Nucleus accumbens (tissue), 56 donors: ENCODE measurements at places on chromosomes 3 and 15.

- DNase-seq, result no peak
Measured at GRCh38 chr3:194404365-194405140, 5.5 kb upstream of the GP5 start.

DNA sequence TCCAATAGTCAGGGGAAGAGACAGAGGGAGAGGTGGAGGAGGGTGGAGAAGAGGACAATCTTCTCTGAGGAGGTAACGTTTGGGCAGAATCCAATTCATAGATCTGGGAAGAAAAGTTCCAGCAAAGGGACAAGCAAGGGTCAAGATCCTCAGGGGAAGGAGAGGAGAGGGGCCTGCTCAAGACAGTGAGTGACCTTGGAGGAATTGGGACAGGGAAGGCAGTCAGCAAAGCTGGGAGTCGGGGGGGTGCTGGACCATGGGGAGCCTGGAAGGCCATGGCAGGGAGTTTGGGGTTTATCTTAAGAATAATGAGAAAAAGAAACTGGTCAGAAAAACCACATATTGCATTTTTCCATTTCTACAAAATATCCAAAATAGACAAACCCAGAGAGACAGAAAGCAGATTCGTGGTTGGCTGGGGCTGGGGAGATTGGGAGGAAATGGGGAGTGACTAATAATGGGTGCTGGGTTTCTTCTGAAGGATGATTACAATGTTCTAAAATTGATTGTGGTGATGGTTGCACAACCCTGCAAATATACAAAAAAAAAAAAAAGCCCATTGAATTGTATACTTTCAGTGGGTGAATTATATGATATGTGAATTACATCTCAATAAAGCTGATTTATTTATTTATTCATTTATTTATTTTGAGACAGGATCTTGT is 19.6 kb upstream of the SRP14 start:
- no peak for DNase-seq

GRCh38 chr3:153338487-153338886 is 176.5 kb downstream of the RAP2B start:
- no peak for DNase-seq

DNA sequence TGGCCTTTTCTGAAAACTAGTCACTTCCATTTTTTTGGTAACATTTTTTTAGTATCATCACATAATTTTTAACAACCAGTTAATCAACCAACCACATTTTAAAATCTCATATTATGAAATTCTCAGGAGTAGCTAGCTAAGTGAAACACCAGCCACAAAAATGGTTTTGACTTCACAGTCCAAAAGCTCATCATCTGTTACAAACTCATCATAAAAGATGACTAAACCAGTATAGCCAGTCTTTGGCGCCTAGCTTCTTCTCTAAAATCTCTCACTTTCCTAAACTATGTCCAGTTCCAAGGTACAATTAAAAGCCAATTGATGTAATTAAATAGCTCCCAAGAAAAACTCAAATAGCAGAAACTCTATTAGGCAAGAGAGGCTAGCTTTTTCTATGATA is 88.2 kb upstream of the ZNF385D start:
- DNase-seq, result no peak

DNA sequence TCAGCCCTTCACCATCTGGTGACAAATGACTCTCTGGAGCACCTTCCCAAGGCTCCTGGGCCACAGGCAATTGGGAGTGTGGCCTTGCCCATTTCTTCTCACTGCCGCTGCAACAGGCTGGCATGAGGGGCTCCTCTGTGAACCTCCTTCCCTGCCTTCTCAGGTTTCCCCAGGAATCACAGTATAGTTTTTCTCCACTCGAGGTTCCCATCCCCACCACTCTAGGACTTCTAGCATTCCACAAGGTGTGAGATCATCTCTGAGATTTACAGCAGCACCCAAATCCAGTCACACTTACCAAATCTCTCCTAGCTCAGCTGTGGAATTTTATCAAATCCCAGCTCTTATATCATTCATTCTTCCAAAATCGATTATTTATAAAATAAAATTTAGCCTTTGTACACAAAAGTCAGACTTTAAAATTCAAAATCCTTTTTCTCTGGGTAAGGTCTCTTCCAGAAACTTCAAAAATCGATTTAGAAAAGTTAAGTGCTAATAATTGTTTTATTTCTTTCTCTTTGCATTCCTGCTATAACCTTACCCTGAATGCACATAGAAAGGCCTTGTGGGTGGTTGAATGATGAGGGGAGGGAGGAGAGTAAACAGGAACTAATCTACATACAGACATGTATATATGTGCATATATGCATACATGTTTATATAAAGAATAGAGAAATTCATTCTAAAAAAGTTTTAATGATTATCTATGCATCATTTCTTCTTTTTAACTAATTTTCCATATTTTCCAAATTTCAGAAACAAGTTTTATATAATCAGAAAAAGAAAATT is 18.9 kb upstream of the ATP13A4 start:
- DNase-seq, result no peak

DNA sequence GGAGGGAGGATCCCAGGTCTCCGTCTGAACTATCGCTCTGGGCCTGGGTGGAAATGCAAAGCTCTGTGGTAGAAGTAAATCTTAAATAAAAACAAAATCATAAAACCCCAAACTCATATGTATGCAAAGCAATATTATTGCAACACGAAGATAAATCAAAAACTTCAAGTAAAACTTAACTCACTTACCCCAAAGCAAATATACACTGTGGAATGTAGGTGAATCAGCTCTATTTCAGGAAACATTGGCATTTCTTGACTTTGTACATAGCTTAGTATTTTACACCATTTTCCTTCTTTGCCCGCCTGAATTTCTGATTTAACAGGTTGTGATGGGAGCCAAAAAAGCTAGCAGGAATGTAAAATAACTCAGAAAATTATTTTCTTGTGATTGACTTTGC is 126.2 kb downstream of the TPRG1 start:
- no peak for DNase-seq

DNA sequence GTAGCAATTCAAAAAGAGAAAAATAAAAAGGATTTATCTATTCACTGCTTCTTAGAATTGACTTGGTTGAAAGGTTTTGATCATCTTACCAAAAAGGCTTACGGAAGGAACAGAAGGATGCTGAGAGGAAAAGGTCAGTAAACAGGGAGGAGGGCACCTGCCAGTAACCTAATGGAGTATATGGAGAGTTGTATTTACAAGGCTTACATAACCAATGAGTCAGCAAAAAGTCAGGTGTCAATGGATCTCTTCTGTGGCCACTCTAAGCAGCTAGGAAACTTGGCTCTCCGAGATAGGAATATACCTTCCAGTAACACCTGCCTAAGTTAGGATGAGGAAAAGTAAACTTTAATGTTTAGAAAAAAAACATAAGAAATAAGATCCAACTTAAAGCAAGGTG is 80.5 kb upstream of the PLXND1 start:
- no peak for DNase-seq

DNA sequence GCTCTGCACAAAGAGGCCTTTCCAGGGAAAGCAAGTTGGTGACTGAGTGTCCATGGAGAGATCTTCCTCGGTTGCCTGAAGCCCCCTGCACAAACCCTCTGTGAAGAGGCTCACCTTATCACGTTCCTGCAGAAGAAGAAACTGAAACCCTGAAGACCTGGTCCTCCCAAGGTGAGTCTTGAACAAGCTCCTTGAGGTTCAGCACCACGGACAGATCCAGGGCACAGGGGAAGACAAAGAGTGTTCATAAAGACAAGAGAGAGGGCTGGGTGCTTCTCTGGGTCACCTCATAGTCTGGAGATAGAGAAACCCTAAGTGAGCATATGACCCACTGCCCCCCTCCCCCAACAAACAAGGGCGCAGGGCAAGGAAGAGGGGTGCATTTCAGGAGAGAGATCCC is 21.7 kb upstream of the TBC1D21 start:
- DNase-seq, result no peak

- no peak for DNase-seq
Measured at GRCh38 chr3:12643724-12644123, 20.2 kb downstream of the RAF1 start.

DNA sequence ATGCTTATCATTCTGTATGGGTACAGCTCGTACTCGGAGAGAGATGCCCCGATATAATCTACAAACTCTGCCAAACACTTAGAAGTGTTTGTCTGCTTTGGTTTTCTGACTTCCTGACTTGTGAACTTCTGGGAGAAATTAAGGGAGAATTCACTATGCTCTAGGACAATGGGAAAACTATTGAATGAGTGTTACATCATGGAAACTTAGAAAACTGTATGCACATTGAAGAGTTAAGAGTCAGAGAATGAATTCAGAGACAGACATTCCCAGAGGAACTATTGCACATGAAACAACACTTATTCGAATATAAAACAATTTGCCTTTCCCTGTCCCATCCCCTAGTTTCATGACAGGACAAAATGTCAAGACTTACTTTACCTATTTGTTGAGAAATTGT is 57.8 kb downstream of the DTWD1 start:
- DNase-seq, result no peak

DNA sequence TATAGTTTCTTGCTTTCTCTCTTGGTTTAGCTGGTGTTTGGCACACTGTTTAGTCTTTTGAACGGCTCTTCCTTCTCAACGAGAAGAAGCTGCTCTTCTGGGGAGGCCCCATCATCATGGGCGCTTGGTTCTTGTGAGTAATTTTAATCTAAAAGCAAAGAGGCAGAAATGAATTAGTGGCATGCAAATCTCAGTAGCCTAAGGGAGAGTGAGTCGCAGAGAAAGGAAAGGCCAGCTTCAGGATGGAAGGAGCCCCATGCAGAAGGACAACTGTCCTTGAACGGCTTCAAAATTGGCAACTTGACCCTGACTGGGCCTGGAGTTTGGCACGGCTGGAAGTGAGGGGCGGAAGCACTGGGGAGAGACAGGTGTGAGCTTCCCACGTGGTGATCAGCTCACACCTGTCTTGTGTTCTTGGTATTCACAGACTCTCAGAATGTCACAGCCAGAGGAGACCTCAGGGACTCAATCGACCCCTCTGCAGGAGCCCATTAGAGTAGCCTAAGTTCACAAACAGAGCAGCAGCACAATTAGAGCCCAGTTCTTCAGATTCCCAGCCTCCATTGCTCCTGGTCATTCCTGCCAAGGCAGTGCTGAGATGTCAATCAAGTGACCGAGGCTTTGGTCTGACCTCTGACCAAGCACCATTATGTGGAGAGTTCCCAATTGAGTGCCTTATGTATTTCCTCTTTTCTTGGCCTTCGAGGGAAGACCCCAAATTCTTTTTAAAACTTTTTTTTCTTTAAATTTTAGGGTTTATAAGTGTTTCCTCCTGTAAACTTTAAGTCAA is 41.3 kb upstream of the ETV5 start:
- DNase-seq, result no peak
